ENCODE measurements at places on chromosomes 16 and 17.

GRCh38 chr16:12572316-12572985 lies 231.2 kb downstream of the CPPED1 start:
- no peak for DNase-seq

DNA sequence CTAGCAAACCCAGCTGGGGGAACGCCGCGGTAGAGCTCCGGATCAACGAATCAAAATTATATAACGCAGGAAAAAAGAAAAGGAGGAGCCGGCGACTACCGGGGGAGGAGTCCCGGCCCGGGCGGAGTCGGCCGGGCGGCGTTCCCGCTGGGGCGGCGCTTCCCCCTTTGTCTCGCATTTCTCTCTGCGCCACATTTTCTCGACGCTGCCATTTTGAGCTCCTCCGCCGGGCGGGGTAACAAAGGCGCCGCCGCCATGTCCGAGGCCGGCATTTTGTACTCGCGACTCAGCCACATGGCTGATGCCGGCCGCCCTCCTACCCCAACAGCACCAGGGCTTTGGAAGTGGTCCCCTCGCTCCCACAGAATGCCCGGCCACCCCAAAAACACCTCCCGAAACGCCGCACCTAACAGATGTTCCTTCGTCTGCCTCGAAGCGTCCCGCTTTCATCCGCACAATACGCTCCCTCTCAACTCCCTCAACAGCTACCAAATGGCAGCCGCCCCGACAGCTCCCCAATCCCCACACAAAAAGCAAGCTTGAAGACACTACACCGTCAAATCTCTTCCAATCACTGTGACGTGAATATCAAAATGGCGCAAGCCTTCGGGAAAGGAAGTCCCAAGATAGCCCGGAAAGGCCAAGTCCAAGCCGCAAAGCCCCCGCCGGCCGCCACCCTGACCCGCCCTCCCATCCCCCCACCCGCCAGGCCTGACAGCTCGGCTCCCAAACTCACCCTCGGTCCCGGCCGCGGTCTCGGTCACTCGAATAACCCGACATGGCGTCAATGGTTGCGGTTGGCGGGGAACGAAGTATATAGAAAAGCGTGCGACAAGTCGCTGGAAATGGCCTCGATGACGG lies 519 bp downstream of the DDX5 start:
- DNase-seq = peak; percentile 58

DNA sequence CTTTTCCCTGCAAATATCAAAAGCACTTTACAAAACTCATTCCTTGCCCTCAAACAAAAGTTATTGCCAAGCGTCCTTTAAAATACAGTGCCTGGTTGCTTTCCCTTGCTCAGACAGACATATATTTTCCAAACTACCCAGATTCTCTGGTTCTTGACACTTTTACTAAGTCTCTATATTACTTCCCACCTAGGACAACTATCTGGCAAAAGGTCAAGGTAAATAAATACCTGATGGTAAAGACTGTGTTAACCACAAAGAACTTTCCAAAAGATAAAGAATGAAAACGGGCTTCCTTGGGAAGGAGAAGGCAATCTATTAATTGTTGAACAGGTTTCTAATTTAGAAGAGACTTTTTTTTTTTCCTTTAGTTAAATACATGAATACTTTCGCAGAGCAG lies 1.9 kb downstream of the HS3ST3A1 start:
- DNase-seq = no peak

DNA sequence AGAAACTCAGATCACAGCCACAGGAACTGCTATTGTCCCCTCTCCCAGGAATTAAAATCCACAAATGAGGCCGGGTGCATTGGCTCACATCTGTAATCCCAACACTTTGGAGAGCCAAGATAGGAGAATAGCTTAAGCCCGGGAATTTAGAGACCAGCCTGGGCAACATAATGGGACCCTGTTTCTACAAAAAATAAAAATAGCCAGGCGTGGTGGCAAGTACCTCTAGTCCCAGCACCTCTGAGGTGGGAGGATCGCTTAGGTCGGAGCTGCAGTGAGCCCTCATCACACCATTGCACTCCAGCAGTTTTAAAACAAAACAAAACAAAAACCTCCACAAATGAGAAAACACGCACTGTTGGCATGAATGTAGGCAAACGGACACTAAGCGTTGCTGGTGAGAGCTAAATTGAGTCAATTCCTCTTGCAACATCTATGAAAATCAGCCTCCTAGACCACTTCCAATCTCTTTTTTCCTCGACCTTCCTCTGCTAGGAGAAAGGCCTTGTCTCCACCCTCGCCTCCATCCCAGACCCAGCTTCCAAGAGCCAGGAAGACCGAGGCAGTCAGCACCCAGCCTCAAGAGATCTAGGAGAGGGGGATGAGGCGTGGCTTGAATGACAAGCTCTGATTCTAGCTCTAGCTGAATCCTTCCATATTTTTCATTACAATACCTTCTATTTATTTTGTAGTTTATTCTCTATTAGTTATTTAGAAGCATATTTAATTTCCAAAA lies 14.8 kb downstream of the TLE7 start:
- DNase-seq = no peak

GRCh38 chr17:28346199-28346580 lies 10.6 kb downstream of the TNFAIP1 start:
- DNase-seq = no peak

DNA sequence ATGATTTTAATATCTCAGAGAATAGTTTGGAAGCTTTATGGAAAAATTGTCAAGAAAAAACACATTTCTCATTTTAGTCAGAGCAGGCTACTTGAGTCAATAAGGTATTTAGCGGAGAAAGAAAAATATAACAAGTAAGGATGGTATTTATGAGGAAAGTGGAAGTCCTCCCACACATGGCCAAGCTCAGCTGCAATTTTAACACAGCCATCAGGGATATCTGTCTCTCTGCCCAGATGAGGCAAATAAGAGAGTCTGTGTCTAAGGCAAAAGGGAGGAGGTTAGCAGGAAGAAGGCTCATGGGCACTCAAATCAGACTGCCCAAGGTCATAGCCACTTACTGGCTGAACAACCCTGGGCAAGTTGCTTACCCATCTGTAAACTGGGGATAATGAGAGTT lies 5.2 kb upstream of the CMTM2 start:
- no peak for DNase-seq

GRCh38 chr17:37405955-37406634 lies 541 bp downstream of the ACACA start:
- no peak for DNase-seq

GRCh38 chr16:55251151-55251550 lies 72.9 kb upstream of the IRX6 start:
- no peak for DNase-seq

- DNase-seq = no peak
Observed at GRCh38 chr17:31211352-31212012, 85.6 kb downstream of the OMG start.

DNA sequence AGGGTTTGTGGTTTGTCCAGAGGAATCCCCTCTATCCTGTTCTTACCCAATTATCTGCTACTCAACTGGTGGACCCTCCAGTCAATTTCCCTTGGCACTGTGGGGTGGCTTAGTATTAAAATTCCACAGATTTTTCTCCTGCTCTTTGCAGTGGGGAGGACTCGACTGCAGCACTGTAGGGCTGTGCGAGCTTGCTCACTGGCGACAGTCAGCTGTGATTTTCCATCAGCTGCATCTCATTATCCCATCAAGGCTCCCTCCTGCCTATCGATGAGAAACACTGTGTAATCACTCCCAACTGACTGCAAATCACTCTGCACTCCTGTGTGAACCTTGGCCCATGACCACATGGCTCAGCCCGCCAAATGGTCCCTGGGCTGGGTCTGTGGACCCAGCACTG lies 90.5 kb upstream of the MAF start:
- DNase-seq = no peak

- DNase-seq = no peak
Observed at GRCh38 chr17:81371910-81372760, 23.1 kb upstream of the BAHCC1 start.

DNA sequence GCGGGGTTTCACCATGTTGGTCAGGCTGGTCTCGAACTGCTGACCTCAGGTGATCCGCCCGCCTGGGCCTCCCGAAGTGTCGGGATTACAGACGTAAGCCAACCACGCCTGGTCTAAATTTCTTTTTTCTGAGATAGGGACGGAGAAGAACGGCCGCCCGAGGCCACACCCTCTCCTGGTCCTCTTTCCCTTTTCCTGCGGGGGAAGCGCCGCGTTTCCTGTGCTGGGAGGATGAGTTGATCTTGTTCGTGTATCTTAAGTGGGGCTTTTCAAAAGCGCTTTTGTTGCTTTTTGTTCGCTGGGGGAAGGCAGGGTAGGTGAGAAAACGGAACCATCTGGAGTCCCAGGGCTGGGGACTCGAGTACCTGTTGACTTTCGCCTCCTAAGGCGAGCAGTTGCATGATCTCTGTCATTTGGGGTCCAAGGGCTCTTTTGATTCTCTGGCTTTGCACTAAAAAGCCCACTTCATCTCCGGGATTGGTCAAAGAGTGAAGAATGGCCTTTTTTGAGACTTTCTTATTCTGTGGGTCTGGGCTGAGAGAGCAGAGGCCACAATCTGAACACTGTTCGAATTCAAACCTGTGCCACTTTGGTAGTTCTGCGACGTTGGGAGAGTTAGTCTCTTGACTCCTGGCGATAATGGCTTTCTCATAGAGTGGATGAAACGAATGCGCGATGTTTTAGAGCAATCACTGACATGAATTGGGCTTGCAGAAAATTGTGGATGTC lies 1.3 kb downstream of the FUS start:
- DNase-seq = no peak

GRCh38 chr16:87979352-87979751 lies 28.1 kb downstream of the BANP start:
- no peak for DNase-seq

DNA sequence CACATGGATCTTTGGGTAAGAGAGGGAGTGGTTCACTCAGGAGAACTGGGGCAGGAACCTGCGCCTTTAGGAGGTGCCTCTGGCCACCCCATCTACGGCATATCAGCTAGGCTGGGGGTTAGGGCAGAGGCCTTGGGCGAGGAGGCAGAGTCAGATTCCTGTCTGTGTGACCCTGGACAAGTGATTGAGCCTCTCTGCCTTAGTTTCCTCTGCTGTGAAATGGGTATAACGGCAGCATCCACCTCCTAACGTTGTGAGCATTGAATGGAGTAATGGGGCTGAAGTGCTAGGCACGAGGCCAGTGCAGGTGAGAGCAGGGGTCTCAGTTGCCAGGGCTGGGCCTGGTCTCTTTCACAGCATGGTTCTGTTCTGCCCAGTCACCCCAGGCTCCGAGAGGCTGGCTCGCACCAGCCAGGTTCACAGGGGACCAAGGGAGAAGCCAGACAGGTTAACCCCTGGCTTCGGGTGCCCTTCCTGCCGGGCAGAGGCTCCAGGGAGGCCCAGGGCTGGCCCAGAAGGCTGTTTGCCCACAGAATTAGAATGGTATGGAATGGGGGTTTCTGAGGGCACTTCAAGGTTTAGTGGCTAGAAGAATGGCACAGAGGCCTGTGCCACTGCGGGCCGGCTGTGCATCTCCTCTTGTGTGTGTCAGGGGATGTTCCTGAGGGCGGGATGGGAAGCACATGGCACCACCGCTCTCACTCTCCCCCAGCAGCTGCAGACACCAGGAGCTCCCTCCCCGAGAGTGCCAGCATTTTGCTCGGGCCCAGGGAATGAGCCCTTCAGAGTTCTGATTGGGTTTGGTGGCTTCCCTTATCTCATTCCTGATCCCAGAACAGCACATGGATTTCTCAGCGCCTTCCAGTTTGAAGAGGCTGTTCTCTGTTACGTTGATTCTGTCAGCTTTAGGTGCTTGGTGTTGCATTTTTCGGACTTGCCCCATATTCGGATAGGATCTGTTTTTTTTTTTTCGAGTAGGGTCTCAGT lies 23.8 kb downstream of the UNC13D start:
- no peak for DNase-seq

DNA sequence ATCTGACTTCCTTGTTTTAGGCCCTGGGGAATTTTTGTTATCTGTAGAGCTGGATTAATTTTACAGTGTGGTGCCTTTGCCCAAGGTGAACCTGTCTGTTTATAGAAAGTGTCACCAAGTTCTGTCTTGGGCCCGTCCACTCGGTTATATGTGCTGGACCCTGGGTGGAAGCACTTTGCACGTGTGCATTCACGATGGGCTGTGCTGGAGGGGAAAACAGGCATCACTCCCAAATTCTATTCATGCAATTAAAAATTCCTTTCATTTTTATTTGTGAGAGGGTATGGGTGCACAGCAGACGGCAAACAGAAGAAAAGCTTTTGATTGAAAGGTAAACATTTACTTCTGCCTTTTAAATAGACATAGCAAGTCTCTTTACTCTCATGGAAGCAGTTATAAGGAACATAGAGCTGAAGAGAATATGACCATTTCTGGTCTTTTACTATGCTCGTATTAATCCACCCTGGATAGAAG lies 101.2 kb downstream of the WWOX start:
- DNase-seq = no peak

DNA sequence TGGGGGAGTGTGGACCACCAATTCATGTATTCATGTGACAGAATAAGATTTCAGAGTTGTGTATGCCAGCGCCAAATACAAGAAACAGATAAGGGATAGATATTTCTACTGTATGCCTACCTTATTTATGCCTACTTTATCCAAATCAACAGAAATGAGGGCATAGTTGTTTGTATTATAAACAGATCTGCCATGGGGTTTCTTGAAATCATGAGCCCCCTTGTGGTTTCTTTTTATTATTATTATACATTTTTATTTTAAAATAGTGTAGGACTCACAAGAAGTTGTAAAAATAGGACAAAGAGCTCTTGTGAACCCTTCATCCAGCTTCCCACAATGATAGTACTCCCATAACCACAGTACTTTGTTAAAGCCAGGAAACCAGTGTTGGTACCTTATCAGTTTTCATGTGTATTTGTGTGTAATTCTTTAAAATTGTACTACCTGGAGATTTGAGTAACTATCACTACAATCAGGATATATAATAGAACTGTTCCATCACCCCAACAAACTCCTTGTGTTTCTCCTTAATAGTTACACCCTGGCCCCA lies 229.4 kb downstream of the CCDC182 start:
- DNase-seq = no peak

GRCh38 chr17:69466451-69466850 lies 52.0 kb downstream of the MAP2K6 start:
- DNase-seq = no peak

- no peak for DNase-seq
Observed at GRCh38 chr17:3004925-3005324, 58.5 kb downstream of the OR1D5 start.

GRCh38 chr17:4947010-4947410 lies 1.3 kb downstream of the PFN1 start:
- DNase-seq = no peak

DNA sequence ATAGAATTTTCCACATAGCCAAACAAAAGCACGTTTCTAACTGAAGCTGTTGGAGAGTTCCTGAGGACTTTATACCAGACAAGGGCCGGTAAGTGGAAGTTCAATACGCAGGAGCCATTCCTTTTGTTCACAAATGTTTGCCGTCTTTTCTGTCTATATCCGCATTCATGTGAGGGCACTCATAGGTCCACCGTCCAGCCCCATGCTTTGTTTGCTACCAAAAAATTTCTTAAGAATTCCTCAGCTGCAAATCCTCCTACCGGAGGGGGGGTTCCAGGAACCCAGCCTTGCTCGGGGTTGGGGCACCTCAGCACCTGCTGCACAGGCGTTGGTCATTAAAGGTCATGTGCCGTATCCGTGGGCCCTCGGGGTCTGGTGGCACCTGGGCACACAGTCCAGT lies 276.8 kb downstream of the SEC14L1 start:
- DNase-seq = no peak

GRCh38 chr16:15642557-15643047 lies 352 bp downstream of the MARF1 start:
- DNase-seq = peak; percentile 49

All from stimulated activated CD8-positive, alpha-beta memory T cell treated with anti-CD3 and anti-CD28 coated beads, Interleukin-4, amount 100 ng/mL, for 4 hours (primary cell).